GM23338 (cell line): ENCODE measurements at places on chromosomes 4 and X. TPM values are rescaled to one million over a fixed set of nuclear protein-coding genes. Genes with fewer than 3 reads are reported as not detected.
A peak's percentile ranks its signal among the peaks of the same experiment; 100 is the strongest.

DNA sequence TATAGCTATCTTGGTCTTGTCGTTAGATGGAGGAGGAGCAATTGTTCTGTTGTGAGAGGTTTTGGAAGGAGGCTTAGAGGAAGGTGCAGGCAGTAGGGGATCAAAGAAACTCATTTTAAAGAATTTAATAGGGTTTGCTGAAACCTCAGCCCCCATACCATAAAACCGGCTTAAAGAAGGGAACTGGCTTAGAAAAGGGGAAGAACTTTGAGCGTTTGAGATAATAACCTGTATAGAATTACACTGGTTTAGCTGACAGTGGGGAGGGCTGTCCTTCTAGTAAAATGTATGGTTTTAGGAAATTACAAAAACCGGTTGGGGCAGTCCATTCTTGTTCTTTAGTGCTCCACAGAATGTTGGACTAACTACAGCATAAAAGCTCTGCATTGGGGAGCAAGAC lies 128.1 kb downstream of the KDM6A start:
- no peak overlapping the region for H3K4me3 ChIP-seq
- no peaks in the 10 kb centered on the region for H3K27me3 ChIP-seq
- H3K27ac ChIP-seq = no peak overlapping the region
- no peak for DNase-seq

DNA sequence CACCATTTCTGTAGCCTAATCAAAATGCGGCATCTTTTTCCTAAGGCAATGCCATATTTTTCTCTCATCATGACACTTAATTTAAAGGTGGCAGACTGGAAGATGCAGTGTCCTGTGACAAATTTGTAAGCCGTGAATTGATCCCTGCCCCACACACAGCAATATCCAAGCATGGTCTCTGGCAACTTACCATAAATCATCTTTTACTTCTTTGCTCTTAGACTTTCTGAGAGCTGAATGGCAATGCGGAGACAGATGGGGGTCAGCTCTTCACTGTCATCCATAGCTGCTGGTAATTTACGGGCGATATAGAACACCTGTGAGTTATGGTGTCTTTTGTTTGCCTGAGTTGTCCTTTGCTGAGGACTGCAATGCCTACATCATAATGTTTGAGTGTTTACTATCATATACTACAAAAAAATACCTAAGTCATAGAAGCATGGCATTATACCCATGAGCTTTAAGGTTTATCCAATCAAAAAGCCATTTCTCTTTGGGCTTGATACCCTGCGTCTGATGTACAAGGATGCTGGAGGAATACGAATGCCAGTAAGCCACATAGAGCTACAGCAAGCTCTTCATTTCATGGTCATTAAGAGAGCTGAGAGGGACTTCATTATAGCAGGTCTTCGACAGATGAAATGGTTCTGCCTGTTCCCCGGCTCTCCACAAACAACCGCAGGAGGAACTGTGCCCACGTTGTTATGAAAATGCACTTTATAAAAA lies 148.1 kb downstream of the TRIML1 start:
- no peak overlapping the region for H3K4me3 ChIP-seq
- H3K27ac ChIP-seq = no peak overlapping the region
- H3K36me3 ChIP-seq = no peaks in the 10 kb centered on the region
- H3K4me1 ChIP-seq = peaks cover 8% of the 10 kb centered on the region; the same call in 1 of the 2 replicates
- peaks cover 14% of the 10 kb centered on the region for H3K27me3 ChIP-seq

GRCh38 chr4:139243448-139244365 lies 36.3 kb downstream of the MGARP start:
- H3K27me3 ChIP-seq = no peaks in the 10 kb centered on the region
- no peak overlapping the region for H3K27ac ChIP-seq
- H3K4me1 ChIP-seq = peaks cover 24% of the 10 kb centered on the region
- H3K4me3 ChIP-seq = no peak overlapping the region
- no peak for DNase-seq

DNA sequence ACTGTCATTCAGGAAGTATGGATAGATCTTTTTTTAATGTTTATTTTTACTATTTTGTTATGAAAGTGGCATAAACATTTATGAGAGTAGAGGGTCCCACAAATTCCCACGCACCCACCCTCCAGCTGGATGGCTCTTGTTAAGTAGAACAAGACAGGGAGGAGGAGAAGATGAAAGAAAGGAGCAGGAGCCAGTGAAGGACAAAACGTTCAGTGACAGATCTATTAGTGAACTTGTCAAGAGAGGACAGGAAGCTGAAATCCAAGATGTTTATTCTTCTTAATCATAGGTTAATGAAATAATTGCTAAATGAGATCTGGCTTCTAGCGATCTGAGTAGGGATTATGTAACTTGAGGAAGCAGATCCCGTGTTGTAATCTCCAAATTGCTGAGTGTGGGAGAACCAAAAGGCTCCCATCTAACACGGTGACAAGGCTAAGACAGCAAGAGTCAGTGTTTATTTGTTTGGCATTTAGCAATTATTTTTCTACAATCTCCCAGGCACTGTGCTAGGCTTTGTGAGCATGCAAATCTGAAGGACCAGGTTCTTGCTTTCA lies 162.5 kb downstream of the SHROOM3 start:
- H3K4me3 ChIP-seq = no peak overlapping the region
- no peaks in the 10 kb centered on the region for H3K4me1 ChIP-seq
- H3K36me3 ChIP-seq = no peaks in the 10 kb centered on the region
- no peak overlapping the region for H3K27ac ChIP-seq

GRCh38 chr4:80948995-80949394 lies 81.5 kb upstream of the BMP3 start:
- H3K27ac ChIP-seq = no peak overlapping the region
- H3K36me3 ChIP-seq = no peaks in the 10 kb centered on the region
- no peak for DNase-seq
- no peak overlapping the region for H3K4me3 ChIP-seq
- no peaks in the 10 kb centered on the region for H3K4me1 ChIP-seq

DNA sequence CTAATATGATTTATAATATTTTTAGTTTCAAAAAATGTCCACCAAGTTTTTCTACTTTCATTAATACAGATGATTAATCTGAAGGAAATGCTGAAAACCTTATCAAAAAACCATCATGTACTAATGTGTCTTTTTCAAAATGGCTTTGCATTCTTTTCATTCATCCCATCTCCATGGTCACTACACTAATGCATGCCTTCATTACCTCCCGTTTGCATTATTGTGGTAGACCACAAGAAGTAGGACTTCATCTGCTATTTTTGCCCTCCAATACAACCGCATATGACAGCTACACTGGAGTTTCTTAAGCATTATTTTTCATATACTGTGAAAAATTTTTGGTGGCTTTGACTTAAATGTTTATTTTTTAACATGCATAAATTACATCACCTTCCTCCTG lies 37.9 kb upstream of the FSTL5 start:
- no peaks in the 10 kb centered on the region for H3K4me1 ChIP-seq
- no peak for DNase-seq
- no peak overlapping the region for H3K27ac ChIP-seq
- H3K27me3 ChIP-seq = no peaks in the 10 kb centered on the region

DNA sequence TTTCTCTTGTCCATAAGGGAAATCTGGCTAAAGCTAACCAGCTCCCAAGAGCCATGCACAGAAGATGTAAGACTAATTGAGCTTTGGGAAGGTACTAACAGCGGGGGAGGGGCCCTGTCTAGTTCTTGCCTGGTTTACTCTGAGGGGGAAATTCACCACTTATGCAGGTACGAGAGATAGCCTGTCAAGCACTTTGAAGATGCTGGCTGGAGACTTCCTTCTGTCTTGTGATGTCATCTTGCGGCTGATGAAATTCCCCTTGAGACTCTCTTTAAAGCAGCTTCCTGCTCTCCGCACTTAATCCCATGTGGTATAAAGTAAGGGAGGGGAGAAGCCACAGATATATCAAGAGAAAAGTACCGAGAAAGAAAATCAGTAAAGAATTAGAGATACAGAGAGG lies 345.3 kb downstream of the MAPK10 start:
- no peaks in the 10 kb centered on the region for H3K27me3 ChIP-seq
- peaks cover 20% of the 10 kb centered on the region for H3K4me1 ChIP-seq
- H3K27ac ChIP-seq = no peak overlapping the region
- H3K36me3 ChIP-seq = no peaks in the 10 kb centered on the region
- DNase-seq = peak; percentile 48

DNA sequence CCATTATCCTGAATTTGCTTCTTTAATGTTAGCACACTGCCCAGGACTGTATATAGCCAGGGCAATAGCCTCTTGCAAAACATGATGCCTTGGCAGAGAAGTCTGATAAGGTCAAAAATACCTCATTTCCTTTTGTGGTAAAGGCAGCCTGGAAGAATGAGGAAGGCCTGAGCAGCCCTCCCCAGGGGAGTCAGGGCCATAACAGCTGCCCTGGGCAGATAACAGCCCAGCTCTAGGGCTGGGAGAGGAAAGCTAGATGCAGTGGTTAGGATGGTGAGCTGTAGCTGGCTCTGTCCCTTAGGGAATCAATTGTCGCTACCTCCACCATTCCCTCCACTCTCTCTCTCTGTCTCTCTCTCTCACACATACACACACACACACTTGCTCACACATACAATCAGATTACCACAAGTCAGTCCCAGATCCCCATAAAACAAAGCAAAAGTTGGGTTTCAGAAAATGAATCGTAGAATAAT lies 29.2 kb downstream of the EFHC2 start:
- peaks cover 14% of the 10 kb centered on the region; the same call in 1 of the 2 replicates for H3K4me1 ChIP-seq
- H3K36me3 ChIP-seq = no peaks in the 10 kb centered on the region
- DNase-seq = no peak
- no peaks in the 10 kb centered on the region for H3K27me3 ChIP-seq
- no peak overlapping the region for H3K27ac ChIP-seq

DNA sequence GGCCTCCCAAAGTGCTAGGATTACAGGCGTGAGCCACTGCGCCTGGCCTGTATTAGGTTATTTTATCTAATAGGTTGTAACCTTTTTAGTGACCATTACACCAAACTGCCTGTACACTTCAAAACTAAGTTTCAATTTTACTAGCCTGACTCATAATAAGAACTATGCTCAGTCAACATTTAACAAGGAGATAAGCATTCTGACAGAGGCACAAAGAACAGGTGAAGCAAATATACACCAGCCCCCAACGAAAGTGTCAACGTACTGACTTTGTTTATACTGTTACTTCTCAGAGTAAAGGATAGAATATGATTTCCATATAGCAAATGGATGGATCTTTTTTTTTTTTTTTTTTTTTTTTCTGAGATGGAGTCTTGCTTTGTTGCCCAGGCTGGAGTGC lies 62.8 kb downstream of the SHISA3 start:
- H3K27me3 ChIP-seq = no peaks in the 10 kb centered on the region
- no peaks in the 10 kb centered on the region for H3K36me3 ChIP-seq
- DNase-seq = no peak
- no peak overlapping the region for H3K27ac ChIP-seq
- H3K4me3 ChIP-seq = no peak overlapping the region

GRCh38 chr4:152085657-152086056 lies 324.9 kb upstream of the GATB start:
- no peak for DNase-seq
- peaks cover 11% of the 10 kb centered on the region for H3K4me1 ChIP-seq
- H3K27ac ChIP-seq = no peak overlapping the region
- H3K36me3 ChIP-seq = no peaks in the 10 kb centered on the region

DNA sequence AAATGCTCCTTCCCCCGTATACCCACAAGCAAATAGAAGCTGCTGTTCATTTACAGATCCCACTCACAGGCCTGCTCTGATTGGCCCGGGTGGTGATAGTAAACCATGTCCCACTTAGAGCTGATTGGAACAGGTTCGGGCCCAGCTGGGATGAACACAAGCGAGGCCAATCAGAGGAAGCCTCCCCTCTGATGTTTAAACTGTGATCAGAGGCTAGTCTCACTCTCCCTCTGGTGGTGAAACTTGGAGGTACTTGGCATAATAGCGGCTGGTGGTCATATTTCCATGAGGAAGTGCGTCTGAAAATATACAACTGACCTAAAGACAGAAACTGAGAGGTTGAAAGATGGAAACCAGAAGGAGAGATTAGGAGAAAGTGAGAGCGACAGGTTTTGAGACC lies 51.5 kb upstream of the TRPC3 start:
- H3K4me3 ChIP-seq = no peak overlapping the region
- H3K4me1 ChIP-seq = no peaks in the 10 kb centered on the region
- peak; percentile 89 for DNase-seq
- H3K36me3 ChIP-seq = no peaks in the 10 kb centered on the region

- H3K4me1 ChIP-seq = no peaks in the 10 kb centered on the region
- no peak overlapping the region for H3K4me3 ChIP-seq
- no peak overlapping the region for H3K27ac ChIP-seq
- peaks cover 6% of the 10 kb centered on the region; the same call in 1 of the 2 replicates for H3K36me3 ChIP-seq
- H3K27me3 ChIP-seq = no peaks in the 10 kb centered on the region
Observed at GRCh38 chr4:78863254-78863869, 75.9 kb downstream of the PAQR3 start.

DNA sequence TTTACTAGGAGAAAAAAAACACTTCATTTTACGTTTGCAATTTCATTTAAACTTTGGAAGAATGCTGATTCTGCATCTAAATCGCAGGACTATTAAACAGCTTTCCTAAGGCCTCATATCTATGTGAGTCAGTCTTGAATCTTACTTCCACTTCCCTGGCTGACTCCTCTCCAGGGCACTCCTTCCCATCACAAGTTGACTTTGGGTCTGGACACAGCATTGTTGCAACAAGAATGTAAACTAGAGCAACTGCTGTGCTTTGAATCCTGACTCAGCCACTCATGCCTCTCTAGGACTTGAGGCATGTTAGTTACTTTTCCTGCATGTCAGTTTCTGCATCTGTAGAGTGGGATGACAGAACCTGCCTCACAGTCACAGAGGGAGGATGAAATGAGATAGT lies 413.8 kb downstream of the FAT4 start:
- peak; percentile 40 for DNase-seq
- H3K27ac ChIP-seq = no peak overlapping the region
- peaks cover 25% of the 10 kb centered on the region for H3K4me1 ChIP-seq
- H3K27me3 ChIP-seq = no peaks in the 10 kb centered on the region
- H3K36me3 ChIP-seq = no peaks in the 10 kb centered on the region
- no peak overlapping the region for H3K4me3 ChIP-seq

DNA sequence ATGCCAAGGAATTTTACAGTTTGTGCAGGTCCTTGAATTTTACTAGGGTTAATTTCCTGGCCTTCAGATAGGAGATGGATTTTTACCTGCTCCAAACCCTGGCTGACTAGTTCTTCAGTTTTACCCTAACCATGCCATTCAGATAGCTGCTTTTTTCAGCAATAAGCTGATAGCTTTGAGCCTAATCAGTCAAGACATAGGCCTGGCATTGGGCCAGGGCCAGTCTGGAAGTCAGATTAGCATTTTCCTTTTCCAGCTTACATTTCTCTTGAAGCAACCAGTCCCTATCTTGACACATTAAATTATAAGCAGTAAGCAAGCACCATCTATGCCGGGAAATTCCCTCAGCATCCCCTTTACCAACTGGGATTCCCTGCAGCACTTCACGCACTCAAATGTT lies 177.1 kb downstream of the ADGRA3 start:
- H3K27ac ChIP-seq = no peak overlapping the region
- no peaks in the 10 kb centered on the region for H3K27me3 ChIP-seq
- H3K4me3 ChIP-seq = no peak overlapping the region
- no peak for DNase-seq
- no peaks in the 10 kb centered on the region for H3K4me1 ChIP-seq

GRCh38 chr4:1246111-1246881 lies 2.6 kb downstream of the CTBP1 start:
- H3K27me3 ChIP-seq = no peaks in the 10 kb centered on the region
- no peaks in the 10 kb centered on the region for H3K36me3 ChIP-seq
- no peak for DNase-seq
- peaks cover 12% of the 10 kb centered on the region; the same call in 1 of the 2 replicates for H3K4me1 ChIP-seq
- no peak overlapping the region; the same call in 1 of the 2 replicates for H3K4me3 ChIP-seq

- H3K27me3 ChIP-seq = peaks cover 14% of the 10 kb centered on the region
- no peaks in the 10 kb centered on the region for H3K36me3 ChIP-seq
- H3K4me3 ChIP-seq = no peak overlapping the region
- H3K4me1 ChIP-seq = peaks cover 20% of the 10 kb centered on the region; the same call in 1 of the 2 replicates
- DNase-seq = no peak
Observed at GRCh38 chr4:74796631-74797030, 2.3 kb upstream of the BTC start.

The PUDP gene
- total RNA-seq = 21.9 and 22.4 TPM in 2 replicates

The GCNA gene
- 1.5 and 2.7 TPM in 2 replicates for total RNA-seq

The DYNLT3 gene
- 4.0 and 6.5 TPM in 2 replicates for total RNA-seq

The MAGEB10 gene
- not detected in 2 replicates for total RNA-seq
